DMS79 treated with DMSO at 0.1 percent for 48 hours (cell line): ENCODE measurements at places on chromosomes 13 and 19.

DNA sequence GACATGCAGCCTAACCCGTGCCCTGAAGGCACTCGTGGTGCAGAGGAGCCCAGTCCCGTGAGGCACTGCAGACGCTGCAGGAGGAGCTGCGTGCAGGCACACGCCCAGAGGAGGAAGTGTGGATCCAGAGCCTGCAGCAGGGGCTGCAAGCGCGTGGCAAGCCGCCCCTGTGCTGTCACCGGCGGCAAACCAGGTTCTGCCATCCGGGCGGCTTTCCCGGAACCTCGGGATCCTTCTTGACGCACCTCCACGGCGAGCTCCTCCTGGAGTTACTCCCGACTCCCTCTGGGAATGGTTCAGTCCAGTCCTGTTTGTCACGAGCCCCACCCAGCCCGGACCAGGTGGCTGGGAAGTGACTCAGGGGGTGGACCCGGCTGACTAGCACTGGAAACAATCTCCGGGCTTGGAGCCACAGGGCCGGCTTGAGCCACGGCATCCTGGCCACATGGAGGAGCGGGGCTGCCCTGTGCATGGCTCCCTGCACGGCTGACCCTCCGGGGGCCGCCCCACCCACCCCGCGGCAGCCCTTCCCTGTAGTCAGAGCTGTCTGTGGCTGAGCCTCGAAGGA is 10.2 kb downstream of the DPP9 start:
- DNase-seq: no peak

DNA sequence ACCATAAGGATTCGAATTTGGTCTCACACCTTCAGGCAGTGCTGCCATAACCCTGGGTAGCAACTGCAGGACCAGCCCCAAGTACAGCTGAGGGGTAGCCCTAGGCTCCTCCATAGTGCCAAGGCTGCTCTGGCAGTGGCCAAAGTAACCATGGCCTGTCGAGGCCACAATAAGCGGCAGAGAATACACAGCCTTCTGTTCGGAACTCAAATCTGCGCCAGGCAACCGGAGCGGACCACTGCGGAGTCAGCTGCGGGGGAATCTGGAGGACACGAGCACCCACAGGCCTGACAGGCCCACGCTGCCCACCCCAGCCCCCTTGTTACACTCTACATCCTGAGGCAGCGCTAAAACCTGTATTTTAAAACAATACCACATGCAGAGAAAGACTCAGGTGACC is 48.7 kb downstream of the CCDC70 start:
- no peak for DNase-seq

GRCh38 chr19:47428177-47428894 is 9.0 kb upstream of the MEIS3 start:
- DNase-seq: peak; percentile 97

DNA sequence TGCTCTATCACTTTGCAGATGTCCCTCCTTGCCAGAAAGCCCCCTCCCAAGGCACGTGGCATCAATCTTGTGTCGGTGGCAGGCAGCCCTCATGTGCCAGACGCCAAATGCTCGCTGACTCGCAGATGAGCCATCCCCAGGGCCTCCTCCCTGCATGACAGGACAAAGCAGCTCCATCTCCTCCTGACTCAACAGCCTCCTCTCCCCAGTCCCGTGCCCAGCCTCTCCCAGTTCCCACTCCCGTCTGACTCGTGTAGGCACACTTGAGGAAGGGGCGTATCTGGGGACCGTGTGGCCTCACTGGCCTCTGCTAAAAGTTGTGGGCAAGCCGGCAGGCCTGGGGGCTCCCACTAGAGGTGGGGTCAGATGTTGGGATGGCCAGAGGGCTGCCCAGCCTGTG is 133.6 kb downstream of the STK24 start:
- DNase-seq: no peak

DNA sequence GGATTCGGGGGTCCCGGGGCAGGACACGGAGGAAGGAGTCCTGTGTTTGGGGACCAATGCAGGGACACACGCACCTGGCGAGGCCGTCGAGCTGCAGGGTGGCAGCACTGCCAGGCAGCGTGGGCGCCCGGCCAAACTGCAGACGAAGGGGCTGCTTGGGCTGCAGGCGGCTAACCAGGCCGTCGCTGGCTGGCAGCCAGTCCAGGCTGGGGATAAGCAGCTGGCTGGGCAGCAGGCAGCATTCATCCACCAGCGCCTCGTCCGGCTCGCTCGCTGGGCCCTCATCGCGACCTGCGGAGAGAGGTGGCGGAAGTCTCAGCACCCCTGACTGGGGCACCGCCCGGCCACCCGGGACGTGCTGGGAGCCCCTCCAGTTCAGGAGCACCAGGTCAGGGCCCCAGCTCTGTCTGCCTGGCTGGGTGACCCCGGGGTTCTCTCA is 11.5 kb downstream of the CFD start:
- DNase-seq: peak; percentile 74

DNA sequence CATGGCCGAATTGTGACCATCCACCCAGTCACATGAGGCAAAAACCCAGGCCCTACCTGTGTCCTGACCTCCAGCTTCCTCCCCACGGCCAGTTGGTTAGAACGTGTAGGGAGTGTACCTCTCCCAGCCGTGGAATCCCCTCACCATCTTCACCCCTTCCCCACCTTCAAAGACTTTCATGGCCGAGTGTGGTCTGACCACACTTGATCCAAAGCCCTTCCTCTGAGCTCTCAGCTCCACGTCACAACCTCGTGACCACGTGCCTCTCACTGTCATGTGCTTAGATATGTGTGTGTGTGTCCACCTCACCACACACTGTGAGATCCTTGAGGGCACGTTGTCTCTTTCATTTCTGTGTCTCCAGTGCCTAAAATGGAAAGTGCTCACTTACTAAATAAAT is 48.6 kb upstream of the UBE2L5 start:
- no peak for DNase-seq

GRCh38 chr19:47068876-47069406 is 20.5 kb upstream of the TMEM160 start:
- DNase-seq: no peak

DNA sequence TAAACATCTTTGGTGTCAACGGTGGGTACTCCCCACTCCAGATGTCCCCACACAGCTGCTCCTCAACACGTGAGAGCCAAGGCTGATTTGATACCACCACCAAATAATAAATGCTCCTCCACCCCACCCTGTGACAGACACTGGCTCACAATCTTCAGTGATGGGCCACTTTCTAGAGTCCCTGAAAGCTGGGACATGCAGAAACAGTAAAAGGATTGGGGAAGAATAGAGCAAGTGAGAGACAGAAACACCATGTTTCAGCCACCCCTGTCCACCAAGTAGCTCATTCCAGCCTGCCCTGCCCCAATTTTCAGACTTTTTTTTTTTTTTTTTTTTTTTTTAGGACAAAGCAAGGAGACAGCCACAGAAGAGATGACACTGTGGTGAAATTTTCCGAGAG is 1.6 kb downstream of the SLC46A3 start:
- no peak for DNase-seq

- DNase-seq: no peak
These were observed 5.9 kb upstream of the GPR32 start for GRCh38 chr19:50764409-50764808.

- DNase-seq: peak; percentile 50
These were observed 165.6 kb downstream of the DLEU7 start for GRCh38 chr13:50677687-50678463.

DNA sequence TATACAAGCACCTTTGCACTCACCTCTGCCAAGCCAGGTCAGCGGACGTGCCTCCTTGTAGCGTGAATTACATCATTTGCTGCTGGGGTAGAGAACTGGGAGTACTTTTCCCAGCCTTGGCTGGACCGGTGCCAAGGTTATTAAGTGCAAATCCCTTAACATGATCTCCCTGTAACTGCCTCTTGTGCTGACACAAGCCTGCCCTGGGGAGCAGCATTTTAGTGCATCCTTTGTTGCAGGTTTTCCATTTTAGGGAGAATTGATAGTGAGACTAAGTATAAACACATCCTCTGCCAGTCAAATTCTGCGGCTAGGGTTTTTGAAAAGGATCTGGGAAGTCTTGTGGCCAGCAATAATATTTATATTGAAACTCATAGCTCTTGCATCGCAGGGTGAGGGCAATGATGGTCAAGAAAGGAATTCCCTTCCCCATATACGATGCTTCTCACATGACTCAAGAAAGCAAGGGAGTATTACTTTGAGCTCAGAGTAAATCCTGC is 32.7 kb upstream of the DCLK1 start:
- peak; percentile 90 for DNase-seq

DNA sequence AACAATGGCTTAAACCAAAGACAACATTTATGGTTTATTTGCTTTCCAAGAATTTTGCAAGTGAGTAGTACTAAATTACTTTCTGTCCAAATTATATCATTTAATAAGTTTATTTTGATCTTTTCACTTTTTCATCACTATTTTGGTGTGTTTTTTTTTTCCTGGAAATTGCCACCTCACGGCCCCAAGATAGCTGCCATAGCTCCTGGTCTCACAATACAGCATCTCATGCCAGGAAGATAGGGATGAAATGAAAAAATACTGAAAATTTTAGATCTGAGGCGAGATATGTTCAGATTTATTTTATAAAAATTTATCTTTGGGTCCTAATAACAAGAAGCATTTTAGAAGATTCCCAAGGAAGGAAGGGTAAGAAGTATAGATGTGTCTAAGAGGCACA is 6.9 kb upstream of the FPR3 start:
- DNase-seq: no peak

DNA sequence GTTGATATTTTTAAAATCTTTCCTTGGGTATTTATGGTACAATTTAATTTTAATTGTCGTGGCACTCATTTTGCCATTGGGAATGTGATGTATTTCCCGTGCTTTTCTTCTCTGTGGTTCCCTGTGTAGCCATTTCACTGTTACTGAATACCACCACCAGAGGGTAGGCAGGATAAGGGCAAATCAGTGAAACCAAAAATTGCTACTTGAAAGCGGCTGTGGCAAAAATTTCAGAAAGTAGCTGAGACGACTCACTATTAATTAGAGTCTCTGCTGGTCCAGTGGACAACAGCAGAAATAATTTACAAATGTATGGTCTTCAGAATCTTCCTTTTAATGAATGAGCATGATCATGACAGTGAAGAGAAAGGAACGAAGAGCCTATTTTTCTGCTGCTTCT is 34.4 kb upstream of the MIR17HG start:
- DNase-seq: no peak

GRCh38 chr19:38736036-38736412 is 8.2 kb downstream of the CAPN12 start:
- no peak for DNase-seq

DNA sequence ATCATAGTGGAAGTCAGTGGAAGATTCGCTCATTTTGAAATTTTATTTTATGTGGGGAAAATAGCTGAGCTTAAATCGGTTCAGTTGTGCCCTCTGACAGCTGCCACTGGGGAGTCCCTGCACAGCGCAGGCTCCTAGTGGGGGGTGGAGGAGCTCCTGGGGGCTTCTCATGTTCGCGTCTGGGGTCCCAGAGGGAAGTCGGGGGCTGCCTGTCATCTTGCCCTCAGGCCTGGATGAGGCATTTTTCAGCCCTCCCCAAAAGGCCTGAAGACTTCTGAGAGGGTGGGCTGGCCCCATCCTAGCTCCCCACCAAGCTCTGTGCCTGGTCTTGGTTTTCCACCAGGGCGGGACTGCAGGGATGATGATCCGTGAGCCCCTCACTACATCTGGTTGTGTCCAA is 82.1 kb downstream of the CHST8 start:
- DNase-seq: no peak

- DNase-seq: no peak
These were observed 156.1 kb downstream of the NUFIP1 start for GRCh38 chr13:44833139-44833538.

GRCh38 chr13:97298816-97299215 is 76.7 kb downstream of the MBNL2 start:
- peak; percentile 15 for DNase-seq

GRCh38 chr19:29712744-29713516 is 2.1 kb downstream of the C19orf12 start:
- DNase-seq: no peak

GRCh38 chr13:110454227-110454859 is 107.2 kb downstream of the RAB20 start:
- no peak for DNase-seq

DNA sequence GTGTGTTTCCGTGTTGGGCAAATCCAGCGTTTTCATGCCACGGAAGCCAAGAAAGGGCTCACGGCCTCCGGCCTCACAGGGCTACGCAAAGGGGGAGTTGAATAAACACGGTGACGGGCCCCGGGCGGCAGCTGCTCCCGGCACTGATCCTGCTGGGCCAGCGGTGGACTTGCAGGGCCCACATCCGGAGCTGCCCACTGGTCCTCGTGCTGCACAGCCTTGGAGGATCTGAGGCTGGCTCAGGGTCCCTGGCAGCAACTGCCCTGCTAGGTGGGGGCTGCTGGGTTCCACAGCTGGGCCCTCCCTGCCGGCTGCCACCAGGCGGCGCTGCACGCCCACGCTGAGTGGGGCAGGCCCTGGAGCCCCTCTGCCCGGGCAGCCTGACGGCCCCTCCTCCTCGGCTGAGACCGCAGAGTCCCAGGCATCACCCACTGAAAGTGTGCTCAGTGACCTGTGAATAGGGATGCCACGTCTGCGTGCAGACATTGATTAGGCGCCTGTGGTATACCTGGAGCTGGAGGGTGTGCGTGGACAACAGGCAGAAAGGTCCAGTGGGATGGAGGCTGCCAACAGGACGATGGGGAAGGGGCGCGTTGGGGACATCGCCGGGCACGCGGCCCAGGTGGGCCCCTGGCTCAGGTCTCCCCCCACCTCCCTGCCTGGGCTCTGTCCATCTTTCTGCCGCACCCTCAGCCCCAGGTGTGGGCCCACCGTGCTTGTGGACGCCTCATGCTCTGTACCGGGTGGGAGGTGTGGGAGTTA is 5.3 kb upstream of the HCN2 start:
- DNase-seq: no peak

GRCh38 chr13:97492684-97493371 is 58.9 kb downstream of the RAP2A start:
- DNase-seq: no peak

DNA sequence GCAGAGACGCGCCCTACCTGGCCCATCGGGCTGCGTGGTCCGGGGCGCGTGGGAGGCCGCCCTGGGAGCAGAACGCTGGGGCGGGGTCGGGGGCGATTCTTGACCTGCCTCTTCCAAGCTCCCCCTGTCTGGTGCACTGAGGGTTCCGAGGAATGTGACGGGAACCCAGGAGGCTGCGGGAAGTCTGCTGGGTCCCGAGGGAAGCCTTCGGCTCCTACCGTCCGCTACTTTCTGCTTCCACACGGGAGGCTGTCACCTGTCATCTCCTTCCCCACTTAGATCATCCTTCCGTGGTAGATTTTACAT is 781 bp upstream of the SPRYD7 start:
- DNase-seq: no peak

DNA sequence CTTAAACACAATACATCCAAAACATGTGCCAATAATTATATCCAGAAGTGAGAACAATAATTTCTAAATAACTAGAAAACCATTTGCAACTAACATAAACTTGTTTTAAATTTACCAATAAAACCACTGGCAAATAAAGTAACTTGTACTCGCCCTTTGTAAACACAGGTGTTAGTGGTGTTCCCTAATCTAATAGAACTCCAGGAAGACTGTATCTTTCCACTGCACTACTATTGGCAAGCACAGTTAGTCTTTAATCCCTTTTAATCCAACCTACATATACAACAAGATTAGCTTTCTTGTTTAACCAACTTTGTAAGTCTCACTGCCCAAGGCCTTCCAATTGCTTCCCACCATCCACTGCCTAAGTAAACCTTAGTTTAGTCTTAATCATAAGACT is 79.5 kb downstream of the PCDH9 start:
- DNase-seq: no peak
